WTC11 (cell line): ENCODE measurements at places on chromosomes 2 and 18.
A peak's percentile ranks its signal among the peaks of the same experiment; 100 is the strongest.

- no peak for DNase-seq
These were observed 41.0 kb upstream of the EPC2 start for GRCh38 chr2:148603562-148603920.

DNA sequence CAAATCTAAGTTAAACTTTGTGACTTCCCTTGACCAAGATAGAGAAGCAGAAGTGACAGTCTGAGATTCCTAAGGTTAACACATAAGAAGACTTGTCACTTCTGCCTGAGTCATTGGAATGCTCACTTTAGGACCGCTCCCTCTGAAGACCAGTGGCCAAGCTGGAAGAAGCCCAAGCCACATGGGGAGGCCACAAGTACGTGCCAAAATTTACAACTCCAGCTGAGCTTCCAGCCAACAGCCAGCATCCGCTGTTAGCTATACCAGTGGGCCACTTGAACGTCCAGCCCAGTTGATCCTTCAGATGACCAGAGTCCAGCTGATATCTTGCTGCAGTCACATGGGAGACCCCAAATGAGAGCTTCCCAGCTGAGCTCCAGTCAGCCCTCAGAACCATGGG lies 18.1 kb upstream of the ANTXR1 start:
- no peak for DNase-seq

DNA sequence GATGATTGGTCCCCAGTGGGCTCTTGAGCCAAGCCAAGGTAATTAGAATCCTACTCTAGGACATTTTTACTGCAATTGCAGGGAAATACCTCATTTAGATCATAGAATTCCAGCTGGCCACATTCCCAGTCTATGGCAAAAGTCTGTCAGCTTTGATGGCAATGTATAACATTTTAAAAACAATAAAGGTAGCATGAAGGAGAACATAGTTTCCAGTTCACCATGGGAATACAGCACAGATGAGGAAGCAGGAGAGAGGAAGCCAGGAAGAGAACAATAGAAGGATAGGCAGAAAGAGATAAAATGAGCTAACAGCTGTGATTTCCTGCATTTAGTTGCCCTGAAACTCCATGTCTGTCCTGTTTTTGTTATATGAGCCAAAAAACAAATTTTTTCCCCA lies 897.3 kb upstream of the DDX18 start:
- DNase-seq = no peak

GRCh38 chr2:231117922-231118613 lies 6.8 kb downstream of the HTR2B start:
- no peak for DNase-seq

GRCh38 chr2:219335373-219335786 lies 2.8 kb upstream of the RESP18 start:
- DNase-seq = peak; percentile 24

DNA sequence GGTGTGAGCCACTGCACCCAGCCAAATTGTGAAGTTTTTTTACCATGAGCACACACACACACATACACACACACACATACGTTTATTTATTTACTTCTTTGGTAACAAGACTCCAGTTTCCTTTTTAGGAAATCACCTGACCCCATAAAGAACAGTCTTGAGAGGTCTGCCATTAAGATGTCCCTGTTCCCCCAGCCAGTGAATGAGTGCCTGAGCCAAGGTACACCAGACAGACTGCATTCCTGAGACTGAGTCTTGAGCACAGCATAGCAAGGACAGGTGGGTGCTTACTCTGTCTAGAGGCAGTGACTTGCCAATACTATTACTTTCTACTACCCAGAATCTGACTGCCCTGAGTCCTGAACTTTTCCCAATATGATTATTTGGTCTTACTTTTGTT lies 167.2 kb upstream of the SATB2 start:
- no peak for DNase-seq

GRCh38 chr18:48548011-48548771 lies 9.4 kb downstream of the CTIF start:
- DNase-seq = no peak

DNA sequence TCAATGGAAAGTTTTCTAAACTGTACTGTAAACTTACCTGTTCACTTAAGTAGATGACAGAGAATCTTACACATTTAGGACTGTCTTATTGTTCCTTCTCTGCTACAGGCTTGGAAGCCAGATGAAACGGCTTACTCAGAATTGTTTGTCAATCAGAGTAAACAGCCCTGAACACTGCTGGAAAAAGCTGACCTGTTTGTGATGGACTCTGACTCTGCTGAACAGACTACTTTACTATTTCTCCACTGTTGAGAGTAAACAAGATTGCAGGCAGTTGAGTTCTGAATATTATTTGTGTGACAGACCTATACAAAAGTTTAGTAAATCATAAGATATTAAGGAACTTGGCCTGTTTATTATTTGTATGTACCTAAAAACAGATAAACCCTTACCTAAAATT lies 99.0 kb downstream of the NOL10 start:
- DNase-seq = no peak

GRCh38 chr2:157181234-157181633 lies 76.3 kb upstream of the GALNT5 start:
- no peak for DNase-seq

GRCh38 chr2:211957799-211958198 lies 580.8 kb downstream of the ERBB4 start:
- no peak for DNase-seq

DNA sequence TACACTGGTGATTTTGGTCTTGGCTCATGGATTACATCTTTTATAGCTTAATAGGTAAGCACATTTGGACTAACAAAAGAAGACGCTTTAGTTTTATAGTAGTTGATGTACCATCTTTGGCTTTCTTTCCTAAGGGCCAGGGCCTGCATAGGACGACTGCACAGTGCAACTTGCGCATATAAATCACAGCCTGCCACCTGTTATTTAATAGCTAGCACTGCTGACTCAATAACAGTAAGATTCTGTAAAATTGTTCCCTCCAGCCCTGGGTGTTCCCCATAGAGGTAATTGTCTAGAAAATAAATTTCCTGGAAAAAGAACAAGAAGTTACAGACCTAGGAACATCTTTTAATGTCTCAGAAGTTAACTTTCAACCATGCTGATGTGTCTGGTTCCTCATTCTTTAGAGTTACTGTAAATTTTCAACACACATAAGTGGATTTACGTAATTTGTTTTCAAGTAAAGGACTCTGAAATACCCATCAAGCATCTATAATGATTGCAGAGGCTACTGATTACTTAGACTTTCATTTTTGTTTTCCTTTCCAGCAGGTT lies 594.2 kb upstream of the NXPH2 start:
- no peak for DNase-seq

- DNase-seq = no peak
These were observed 9.5 kb downstream of the CAPN14 start for GRCh38 chr2:31207790-31208189.

GRCh38 chr18:68564351-68564750 lies 150.6 kb downstream of the TMX3 start:
- no peak for DNase-seq

GRCh38 chr2:101627285-101628029 lies 70.0 kb upstream of the MAP4K4 start:
- DNase-seq = no peak

DNA sequence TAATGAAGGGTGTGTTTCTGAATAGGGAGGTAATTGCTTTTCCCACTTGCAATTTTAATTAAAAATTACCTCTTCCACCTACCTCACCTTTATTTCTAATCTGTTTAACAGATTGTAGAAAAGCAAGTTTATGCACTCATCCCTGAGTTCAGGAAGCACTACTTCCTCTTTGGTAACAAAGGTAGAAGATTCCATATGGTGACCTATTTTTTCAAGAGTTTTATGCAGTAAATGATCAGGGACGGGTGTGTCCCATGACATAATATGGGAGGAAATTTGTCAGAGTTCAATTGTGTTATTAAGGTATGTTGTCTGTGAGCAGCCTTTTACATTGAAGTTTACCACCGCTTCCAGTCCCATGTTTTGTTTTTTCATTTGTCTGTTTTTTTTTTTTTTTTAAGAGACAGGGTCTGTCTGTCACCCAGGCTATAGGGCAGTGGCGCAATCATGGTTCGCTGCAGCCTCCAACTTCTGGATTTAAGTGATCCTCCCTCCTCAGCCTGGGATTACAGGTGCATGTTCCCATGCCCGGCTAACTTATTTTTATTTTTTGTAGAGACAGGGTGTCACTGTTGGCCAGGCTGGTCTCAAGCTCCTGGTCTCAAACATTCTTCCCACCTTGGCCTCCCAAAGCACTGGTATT lies 68.2 kb downstream of the ASAP2 start:
- no peak for DNase-seq

GRCh38 chr18:22521026-22521707 lies 103.5 kb upstream of the CTAGE1 start:
- no peak for DNase-seq

GRCh38 chr2:43191947-43192516 lies 34.4 kb downstream of the ZFP36L2 start:
- peak; percentile 51 for DNase-seq

- no peak for DNase-seq
These were observed 243.4 kb upstream of the RBBP8 start for GRCh38 chr18:22689712-22690111.

GRCh38 chr18:11882636-11883035 lies 25.5 kb downstream of the MPPE1 start:
- no peak for DNase-seq

DNA sequence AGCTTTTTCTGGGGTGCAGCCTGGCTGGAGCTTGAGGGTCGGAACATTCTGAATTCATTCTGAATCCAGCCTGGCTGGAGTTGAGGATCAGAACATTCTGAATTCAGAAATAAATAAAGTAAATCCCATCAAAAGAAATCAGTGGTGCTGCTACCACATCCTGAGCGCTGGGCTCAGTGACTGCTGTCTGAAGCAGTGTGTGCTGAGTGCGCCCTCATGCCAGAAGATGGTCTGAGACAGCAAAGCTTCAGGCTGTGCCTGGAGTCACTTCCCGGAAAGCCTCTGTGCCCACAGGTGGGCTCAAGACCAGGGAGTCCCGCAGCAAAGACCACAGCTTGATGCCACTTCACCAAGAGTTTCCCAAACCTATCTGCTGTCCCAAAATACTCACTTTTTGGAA lies 187.9 kb downstream of the VAPA start:
- DNase-seq = no peak
